ENCODE measurements at places on chromosomes 16 and 17. TPM values are rescaled to one million over a fixed set of nuclear protein-coding genes. Genes with fewer than 3 reads are reported as not detected.
A peak's percentile ranks its signal among the peaks of the same experiment; 100 is the strongest.

- H3K36me3 ChIP-seq: no peaks in the 10 kb centered on the region
- H3K4me3 ChIP-seq: no peak overlapping the region
- DNase-seq: no peak
- H3K4me1 ChIP-seq: no peaks in the 10 kb centered on the region
Observed at GRCh38 chr17:34879146-34879545, 82.1 kb downstream of the CCT6B start.

DNA sequence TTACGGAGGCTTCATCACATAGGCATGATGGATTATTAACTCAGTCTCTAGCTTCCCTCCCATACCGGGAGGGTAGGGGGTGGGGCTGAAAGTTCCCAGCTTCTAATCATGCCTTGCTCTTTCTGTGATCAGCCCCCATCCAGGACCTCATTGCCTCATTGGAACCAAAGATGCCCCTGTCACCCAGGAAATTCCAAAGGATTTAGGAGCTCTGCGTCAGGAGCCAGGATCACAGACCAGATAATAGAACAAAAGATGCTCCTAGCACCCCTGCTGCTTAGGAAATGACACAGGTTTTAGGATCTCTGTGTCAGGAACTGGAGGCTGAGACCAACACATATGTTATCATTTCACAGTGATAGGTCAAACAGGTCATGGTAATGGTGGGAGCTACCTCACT is 9.7 kb downstream of the USB1 start:
- no peaks in the 10 kb centered on the region for H3K4me1 ChIP-seq
- no peaks in the 10 kb centered on the region for H3K27me3 ChIP-seq
- no peaks in the 10 kb centered on the region for H3K36me3 ChIP-seq
- H3K4me3 ChIP-seq: no peak overlapping the region
- H3K27ac ChIP-seq: no peak overlapping the region
- no peak for DNase-seq

GRCh38 chr16:67726106-67727034 is 7.3 kb upstream of the GFOD2 start:
- no peak overlapping the region for H3K27ac ChIP-seq
- no peaks in the 10 kb centered on the region for H3K36me3 ChIP-seq
- no peaks in the 10 kb centered on the region for H3K4me1 ChIP-seq
- no peaks in the 10 kb centered on the region for H3K27me3 ChIP-seq
- peak; percentile 19 for DNase-seq
- no peak overlapping the region for H3K4me3 ChIP-seq

DNA sequence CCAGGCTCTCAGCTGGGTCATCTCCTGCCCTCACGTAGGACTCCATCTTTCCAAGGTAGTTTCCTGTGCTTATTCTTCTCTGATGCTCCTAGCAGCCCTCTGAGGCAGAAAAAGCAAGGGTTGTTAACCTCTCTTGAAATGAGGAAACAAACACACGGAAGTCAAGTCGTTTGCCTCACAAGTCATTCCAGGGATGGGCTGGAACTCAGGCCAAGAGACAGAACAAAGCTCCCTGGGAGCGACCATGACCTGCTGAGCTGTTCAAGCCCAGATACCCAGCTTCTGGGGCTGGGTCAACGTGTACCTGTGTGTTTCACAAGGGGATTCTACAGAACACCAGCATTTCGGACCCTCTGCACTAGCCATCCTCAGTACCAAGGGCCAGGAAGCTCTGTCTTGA is 28.1 kb downstream of the SRL start:
- peak; percentile 31 for DNase-seq
- H3K27ac ChIP-seq: peak overlapping the region; percentile 92
- H3K27me3 ChIP-seq: no peaks in the 10 kb centered on the region
- H3K4me3 ChIP-seq: no peak overlapping the region

DNA sequence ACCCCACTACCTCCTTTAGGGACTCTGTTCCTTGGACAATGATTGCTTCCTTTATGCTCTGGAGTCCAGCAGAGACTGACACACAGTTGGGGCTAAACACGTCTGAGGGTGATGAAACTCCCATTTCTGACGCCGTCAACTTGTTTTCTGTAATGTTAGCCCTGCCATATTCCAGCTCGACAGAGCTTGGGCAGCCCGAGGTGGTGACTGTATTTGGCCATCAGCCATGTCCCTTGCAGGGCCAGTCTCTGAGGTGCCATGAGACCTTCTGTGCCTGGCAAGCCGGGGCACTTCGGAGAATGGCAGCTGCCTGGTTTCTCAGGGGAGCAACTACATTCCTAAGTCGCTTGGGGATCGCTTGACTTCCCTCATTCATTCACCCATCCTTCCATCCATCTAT is 278.9 kb upstream of the TNRC6C start:
- DNase-seq: no peak
- no peaks in the 10 kb centered on the region for H3K36me3 ChIP-seq
- no peak overlapping the region for H3K4me3 ChIP-seq
- H3K4me1 ChIP-seq: peaks cover 13% of the 10 kb centered on the region

NOS2 gene
- 2.5 TPM for polyA plus RNA-seq

GRCh38 chr17:80356231-80356856 is 58.6 kb upstream of the ENDOV start:
- H3K36me3 ChIP-seq: no peaks in the 10 kb centered on the region
- no peaks in the 10 kb centered on the region for H3K27me3 ChIP-seq
- DNase-seq: no peak
- no peak overlapping the region for H3K27ac ChIP-seq
- no peaks in the 10 kb centered on the region for H3K4me1 ChIP-seq

DNA sequence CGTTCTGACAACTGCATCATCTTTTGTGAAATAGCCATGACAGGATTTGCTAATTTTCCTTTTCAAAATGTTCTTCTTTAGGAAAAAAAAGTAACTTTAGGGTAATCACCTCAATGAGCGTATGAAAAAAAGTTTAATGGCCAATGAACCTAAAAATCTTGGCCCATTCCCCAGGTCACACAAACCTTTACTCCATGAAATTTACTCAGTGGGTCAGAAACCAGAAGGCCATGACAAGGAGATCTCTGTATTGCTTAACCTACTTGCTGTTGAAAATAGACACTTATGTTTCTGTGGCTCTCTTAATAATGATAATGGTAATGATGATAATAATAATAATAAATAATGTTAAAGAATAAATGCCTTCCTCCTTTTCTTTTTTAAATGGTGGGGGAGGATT is 180.8 kb upstream of the IRX3 start:
- no peaks in the 10 kb centered on the region for H3K4me1 ChIP-seq
- DNase-seq: no peak
- no peak overlapping the region for H3K27ac ChIP-seq
- no peaks in the 10 kb centered on the region for H3K36me3 ChIP-seq

DNA sequence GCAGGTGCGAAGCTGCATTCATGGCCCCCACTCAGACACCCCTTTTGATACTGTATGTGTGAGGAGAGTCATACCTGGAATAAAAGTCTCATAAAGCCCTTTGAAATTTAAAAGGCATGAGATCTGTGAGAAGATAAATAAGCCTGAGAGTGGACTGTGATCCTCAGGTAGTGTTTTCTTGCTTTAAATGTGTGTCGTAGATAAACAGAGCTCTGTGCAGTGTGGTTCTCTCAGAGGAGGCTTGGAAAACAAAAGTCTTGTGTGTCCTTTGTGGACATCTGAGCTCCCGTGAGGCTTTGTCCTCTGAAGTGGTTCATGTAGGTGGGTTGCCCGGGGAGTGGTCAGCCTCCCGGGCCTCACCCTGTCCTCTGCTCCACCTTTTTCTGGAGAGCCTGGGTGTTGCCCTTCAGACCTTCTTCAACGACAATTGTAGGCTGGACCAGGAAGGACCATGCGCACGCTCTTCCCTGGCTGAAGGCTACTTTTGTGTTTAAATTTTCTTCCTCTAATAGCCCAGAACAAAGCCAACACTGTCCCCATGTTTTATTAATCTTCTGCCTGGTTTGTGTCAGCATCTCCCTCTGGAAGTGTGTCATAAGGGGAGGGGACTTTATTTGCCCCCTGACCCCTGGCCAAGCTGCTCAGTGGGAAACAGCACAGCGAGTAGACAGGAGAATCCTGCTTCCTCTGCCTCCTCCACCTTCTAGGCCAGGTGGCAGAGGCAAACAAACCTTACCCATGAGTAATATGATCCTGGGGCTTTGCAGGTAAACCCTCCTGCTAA is 151.2 kb downstream of the MSI2 start:
- H3K4me3 ChIP-seq: no peak overlapping the region
- peaks cover 40% of the 10 kb centered on the region for H3K4me1 ChIP-seq
- no peaks in the 10 kb centered on the region for H3K36me3 ChIP-seq
- H3K27me3 ChIP-seq: no peaks in the 10 kb centered on the region

GRCh38 chr17:28029044-28029443 is 13.4 kb upstream of the NLK start:
- no peak overlapping the region for H3K27ac ChIP-seq
- no peaks in the 10 kb centered on the region for H3K4me1 ChIP-seq
- H3K4me3 ChIP-seq: no peak overlapping the region
- no peak for DNase-seq
- no peaks in the 10 kb centered on the region for H3K27me3 ChIP-seq

GRCh38 chr17:881778-882177 is 97.8 kb downstream of the NXN start:
- H3K27me3 ChIP-seq: no peaks in the 10 kb centered on the region
- DNase-seq: no peak
- peaks cover 13% of the 10 kb centered on the region for H3K4me1 ChIP-seq
- H3K27ac ChIP-seq: peak overlapping the region; percentile 87

- no peak overlapping the region for H3K27ac ChIP-seq
- DNase-seq: no peak
- H3K4me3 ChIP-seq: no peak overlapping the region
- no peaks in the 10 kb centered on the region for H3K4me1 ChIP-seq
- no peaks in the 10 kb centered on the region for H3K27me3 ChIP-seq
Observed at GRCh38 chr16:24036038-24036543, 200.3 kb downstream of the PRKCB start.

CARD14 gene
- polyA plus RNA-seq: 0.17 TPM

GAA gene
- polyA plus RNA-seq: 55.8 TPM

E4F1 gene
- polyA plus RNA-seq: 28.4 TPM

GRCh38 chr16:75208242-75208825 is 1.4 kb upstream of the CTRB2 start:
- no peak overlapping the region for H3K4me3 ChIP-seq
- no peaks in the 10 kb centered on the region for H3K27me3 ChIP-seq
- H3K36me3 ChIP-seq: no peaks in the 10 kb centered on the region
- H3K27ac ChIP-seq: no peak overlapping the region
- DNase-seq: no peak

Data from hepatocyte (in vitro differentiated cells).